ENCODE measurements at places on chromosomes 13 and 19. TPM values are rescaled to one million over a fixed set of nuclear protein-coding genes. Genes with fewer than 3 reads are reported as not detected.

EPSTI1 gene
- total RNA-seq, result 37.9 TPM

SWSAP1 gene
- total RNA-seq, result 4.0 TPM

LGALS7B gene
- total RNA-seq, result not detected

ANKRD24 gene
- total RNA-seq, result 2.8 TPM

TMEM150B gene
- total RNA-seq, result 10.3 TPM

ZMYM5 gene
- 23.9 TPM for total RNA-seq

NCCRP1 gene
- total RNA-seq, result not detected

TSKS gene
- 1.4 TPM for total RNA-seq

PCDH9 gene
- 0.32 TPM for total RNA-seq

DNA sequence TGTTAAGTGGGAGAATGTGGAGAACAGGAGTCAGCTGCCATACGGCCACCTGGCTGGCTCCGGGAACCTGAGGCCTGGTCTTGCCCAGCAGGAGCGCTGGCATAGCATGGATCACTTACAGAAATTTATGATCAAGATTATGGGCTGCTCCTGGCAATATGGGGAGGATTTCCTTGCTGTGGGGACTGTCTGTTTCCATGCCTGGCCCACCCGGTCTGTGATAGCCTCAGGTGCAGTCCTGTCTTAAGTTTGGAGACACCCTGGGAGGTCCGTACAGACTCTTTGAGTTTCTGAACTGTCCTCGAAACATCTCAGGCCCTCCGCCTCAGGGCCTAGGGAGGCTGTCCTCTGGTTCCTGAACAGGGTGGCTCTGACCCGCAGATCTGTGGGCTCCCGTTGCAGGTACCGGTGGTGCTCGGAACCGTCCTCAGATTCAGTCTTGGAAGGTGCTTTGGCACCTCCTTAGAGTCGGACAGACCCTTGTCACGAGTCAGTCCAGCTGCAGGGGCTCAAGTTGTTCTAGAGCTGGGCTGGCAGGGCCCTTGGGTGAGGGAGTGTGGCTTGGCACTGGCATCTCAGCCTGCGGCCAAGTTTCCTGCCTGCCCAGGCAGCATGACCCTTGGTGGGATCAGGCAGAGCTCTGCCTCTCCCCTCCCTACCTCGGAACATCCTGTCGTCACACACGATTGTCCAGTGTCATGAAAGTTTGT is 4.9 kb downstream of the TFDP1 start:
- H3K4me3 ChIP-seq, result no peak overlapping the region
- no peaks in the 10 kb centered on the region for H3K27me3 ChIP-seq
- DNase-seq, result no peak
- peaks cover 21% of the 10 kb centered on the region for H3K4me1 ChIP-seq

DNA sequence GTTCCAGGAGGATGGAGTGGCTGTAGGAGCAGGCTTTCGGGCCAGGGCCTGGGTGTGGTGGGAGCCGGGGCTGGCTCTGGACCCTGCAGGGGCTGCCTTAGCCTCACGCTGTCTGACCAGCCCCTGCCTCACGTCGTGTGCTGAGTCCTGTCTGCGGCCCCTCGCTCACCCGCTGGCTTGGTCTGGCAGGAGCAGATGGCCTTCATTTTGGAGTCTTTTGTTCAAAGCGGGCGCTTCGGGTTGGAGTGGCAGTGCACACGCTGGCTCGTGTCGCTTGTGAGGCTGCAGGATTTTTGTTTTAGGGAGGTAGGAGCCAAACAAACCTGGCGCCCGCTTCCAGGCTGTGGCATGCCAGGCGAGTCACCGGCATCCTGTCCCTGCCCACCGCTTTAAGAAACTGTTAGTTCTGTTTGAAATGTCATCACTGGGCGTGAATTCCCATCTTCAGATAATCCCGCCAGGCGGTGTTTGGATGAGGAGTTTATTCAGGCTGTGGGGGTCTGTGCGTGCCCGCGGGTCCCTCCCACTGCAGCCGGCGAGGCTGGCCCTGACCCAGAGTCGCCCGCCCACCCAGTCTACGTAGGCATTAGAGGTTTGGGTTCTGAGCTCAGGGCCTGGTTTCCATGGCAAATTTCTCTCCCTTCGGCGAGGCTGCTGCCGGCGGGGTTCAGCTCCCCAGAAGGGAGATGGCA is 89.8 kb downstream of the KDM4B start:
- no peaks in the 10 kb centered on the region for H3K4me1 ChIP-seq
- no peak overlapping the region for H3K4me3 ChIP-seq
- no peak overlapping the region for H3K27ac ChIP-seq
- DNase-seq, result no peak

- no peaks in the 10 kb centered on the region for H3K36me3 ChIP-seq
- peaks cover 14% of the 10 kb centered on the region for H3K27me3 ChIP-seq
- H3K4me3 ChIP-seq, result peak overlapping the region; percentile 29
- no peak for DNase-seq
These were observed 493 bp upstream of the LHFPL6 start for GRCh38 chr13:39603424-39603947.

DNA sequence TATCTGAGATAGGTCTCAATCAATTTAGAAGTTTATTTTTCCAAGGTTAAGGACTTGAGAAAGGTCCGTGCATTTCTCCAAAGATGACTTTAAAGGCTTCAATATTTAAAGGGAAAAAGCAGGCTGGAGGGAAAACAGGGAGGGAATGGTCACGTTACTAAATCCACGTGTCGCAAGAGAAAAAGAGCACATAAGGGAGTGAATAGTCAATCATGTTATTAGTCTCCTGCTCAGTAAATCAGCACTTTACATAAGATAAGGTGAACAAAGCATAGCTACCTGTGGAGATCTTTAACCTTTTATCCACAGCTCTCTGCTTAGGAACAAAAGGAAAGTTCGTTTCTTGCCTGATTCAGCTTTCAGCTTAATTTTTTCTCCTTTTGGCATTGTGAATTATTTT is 31.3 kb upstream of the LSM14A start:
- no peak overlapping the region for H3K4me3 ChIP-seq
- no peak for DNase-seq
- no peaks in the 10 kb centered on the region for H3K27me3 ChIP-seq
- no peaks in the 10 kb centered on the region for H3K36me3 ChIP-seq
- H3K4me1 ChIP-seq, result no peaks in the 10 kb centered on the region

GRCh38 chr13:73001971-73002370 is 56.8 kb upstream of the KLF5 start:
- no peaks in the 10 kb centered on the region for H3K4me1 ChIP-seq
- no peaks in the 10 kb centered on the region for H3K36me3 ChIP-seq
- H3K27ac ChIP-seq, result no peak overlapping the region

- H3K27ac ChIP-seq, result no peak overlapping the region
- H3K4me1 ChIP-seq, result no peaks in the 10 kb centered on the region
- no peak overlapping the region for H3K4me3 ChIP-seq
- no peaks in the 10 kb centered on the region for H3K27me3 ChIP-seq
- H3K36me3 ChIP-seq, result no peaks in the 10 kb centered on the region
These were observed 15.9 kb upstream of the OLFM4 start for GRCh38 chr13:53012707-53013106.

GRCh38 chr13:29239653-29240525 is 355.6 kb downstream of the SLC7A1 start:
- H3K27ac ChIP-seq, result no peak overlapping the region

- no peaks in the 10 kb centered on the region for H3K36me3 ChIP-seq
- H3K4me1 ChIP-seq, result no peaks in the 10 kb centered on the region
- H3K27ac ChIP-seq, result no peak overlapping the region
- no peak overlapping the region for H3K4me3 ChIP-seq
- H3K27me3 ChIP-seq, result no peaks in the 10 kb centered on the region
- no peak for DNase-seq
These were observed 575.8 kb upstream of the KLF12 start for GRCh38 chr13:74710006-74710405.

GRCh38 chr19:1768248-1768647 is 14.9 kb downstream of the ONECUT3 start:
- no peak overlapping the region for H3K4me3 ChIP-seq
- H3K4me1 ChIP-seq, result no peaks in the 10 kb centered on the region
- peaks cover 13% of the 10 kb centered on the region for H3K27me3 ChIP-seq
- no peak for DNase-seq

DNA sequence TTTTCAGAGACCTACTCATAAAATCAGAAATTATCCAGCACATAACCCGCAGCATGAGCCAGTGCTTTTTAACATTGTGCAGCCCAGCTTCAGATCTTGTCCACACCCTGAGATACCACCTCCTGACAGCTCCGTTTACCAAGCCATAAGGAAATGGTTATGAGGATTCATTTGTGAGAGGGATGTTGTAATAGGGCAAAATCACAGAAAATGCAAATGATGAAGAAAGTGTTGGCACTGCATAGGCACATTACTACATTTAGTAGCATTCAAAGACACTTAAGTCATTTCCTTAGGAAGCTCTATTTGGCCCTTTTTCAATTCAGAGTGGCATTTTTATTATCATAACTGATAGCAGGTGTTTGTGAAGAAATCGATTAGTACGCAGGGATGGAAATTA is 277.5 kb downstream of the DNAJC15 start:
- H3K27me3 ChIP-seq, result no peaks in the 10 kb centered on the region
- no peak for DNase-seq
- H3K4me3 ChIP-seq, result no peak overlapping the region
- H3K4me1 ChIP-seq, result no peaks in the 10 kb centered on the region
- H3K36me3 ChIP-seq, result no peaks in the 10 kb centered on the region

DNA sequence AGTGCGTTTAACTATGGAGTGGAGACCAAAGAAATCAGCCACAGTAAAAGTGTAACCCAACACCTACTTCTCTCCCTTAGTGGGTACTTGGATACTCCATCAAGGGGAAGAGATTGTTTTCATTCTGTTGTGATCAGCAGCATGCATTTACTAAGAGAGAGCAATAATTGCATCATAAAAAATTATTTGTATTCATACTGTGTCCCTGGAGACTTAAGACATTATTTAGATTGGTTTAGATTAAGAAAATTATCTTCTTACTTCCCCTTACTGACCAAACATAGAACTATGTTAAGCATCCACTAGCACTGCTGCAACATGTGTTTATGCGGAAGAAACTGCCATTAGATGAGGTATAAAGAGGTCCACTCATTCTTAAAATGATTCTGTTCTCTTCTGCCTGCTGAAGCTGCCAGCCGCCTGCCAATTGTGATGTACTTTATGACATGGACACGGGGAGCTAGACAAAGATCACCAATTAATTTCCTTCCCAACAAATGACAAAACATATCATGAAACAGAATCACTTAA is 738.5 kb downstream of the DIAPH3 start:
- no peaks in the 10 kb centered on the region for H3K36me3 ChIP-seq
- no peaks in the 10 kb centered on the region for H3K4me1 ChIP-seq
- no peaks in the 10 kb centered on the region for H3K27me3 ChIP-seq
- H3K4me3 ChIP-seq, result no peak overlapping the region

GRCh38 chr19:46441866-46442265 is 13.1 kb upstream of the PNMA8C start:
- H3K4me1 ChIP-seq, result no peaks in the 10 kb centered on the region
- no peak overlapping the region for H3K27ac ChIP-seq
- DNase-seq, result no peak

DNA sequence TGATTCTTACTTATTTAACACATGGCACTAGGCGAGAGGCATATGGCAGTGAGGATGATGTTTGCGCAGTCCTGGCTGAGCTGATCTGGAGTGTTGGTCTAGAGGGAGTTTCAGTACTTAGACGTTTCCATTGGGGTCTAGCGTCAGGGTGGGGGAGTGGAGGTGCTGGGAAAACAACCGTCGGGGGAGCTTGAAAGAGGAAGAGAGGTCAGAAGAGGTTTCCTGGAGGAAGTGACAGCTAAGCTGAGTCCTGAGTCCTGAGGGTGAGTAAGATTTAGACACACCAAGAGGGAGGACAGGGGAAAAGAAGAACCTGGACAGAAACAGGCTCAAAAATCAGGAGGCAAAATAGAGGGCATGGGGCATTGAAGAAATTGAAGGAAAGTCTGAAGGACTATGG is 81.4 kb downstream of the ALOX5AP start:
- no peaks in the 10 kb centered on the region for H3K4me1 ChIP-seq
- DNase-seq, result no peak
- no peaks in the 10 kb centered on the region for H3K36me3 ChIP-seq
- no peak overlapping the region for H3K27ac ChIP-seq

GRCh38 chr13:87384099-87384498 is 287.1 kb upstream of the SLITRK5 start:
- no peaks in the 10 kb centered on the region for H3K36me3 ChIP-seq
- H3K27me3 ChIP-seq, result no peaks in the 10 kb centered on the region
- no peak overlapping the region for H3K27ac ChIP-seq
- no peak overlapping the region for H3K4me3 ChIP-seq
- no peaks in the 10 kb centered on the region for H3K4me1 ChIP-seq

DNA sequence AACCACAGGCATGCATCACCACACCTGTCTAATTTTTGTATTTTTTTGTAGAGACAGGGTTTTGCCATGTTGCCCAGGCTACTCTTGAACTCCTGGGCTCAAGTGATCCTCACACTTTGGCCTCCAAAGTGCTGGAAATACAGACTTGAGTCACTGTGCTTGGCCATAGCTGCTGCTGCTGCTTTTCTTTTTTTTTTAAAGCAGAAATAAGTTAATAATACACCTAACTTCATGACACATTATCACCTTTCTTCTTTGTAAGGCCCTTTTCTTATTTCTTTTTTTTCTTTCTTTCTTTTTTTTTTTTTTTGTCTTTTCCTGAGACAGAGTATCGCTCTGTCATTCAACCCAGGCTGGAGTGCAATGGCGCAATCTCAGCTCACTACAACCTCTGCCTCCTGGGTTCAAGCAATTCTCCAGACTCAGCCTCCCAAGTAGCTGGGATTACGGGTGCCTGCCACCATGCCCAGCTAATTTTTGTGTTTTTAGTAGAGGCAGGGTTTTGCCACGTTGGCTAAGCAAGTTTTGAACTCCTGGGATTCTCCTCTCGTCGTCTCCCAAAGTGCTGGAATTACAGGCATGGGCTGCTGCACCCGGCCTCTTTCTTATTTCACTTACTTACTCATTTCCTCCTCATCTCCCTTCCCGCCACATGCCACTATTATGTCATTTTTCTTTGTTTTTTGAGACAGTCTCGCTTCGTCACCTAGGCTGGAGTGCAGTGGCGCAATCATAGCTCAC is 8.7 kb downstream of the SHKBP1 start:
- H3K27ac ChIP-seq, result no peak overlapping the region
- H3K36me3 ChIP-seq, result peaks cover 20% of the 10 kb centered on the region
- H3K4me3 ChIP-seq, result no peak overlapping the region
- no peak for DNase-seq

- no peak for DNase-seq
- H3K36me3 ChIP-seq, result no peaks in the 10 kb centered on the region
- H3K27ac ChIP-seq, result no peak overlapping the region
- H3K27me3 ChIP-seq, result no peaks in the 10 kb centered on the region
- no peaks in the 10 kb centered on the region for H3K4me1 ChIP-seq
- no peak overlapping the region for H3K4me3 ChIP-seq
These were observed 15.1 kb upstream of the CACNG8 start for GRCh38 chr19:53947624-53948023.

DNA sequence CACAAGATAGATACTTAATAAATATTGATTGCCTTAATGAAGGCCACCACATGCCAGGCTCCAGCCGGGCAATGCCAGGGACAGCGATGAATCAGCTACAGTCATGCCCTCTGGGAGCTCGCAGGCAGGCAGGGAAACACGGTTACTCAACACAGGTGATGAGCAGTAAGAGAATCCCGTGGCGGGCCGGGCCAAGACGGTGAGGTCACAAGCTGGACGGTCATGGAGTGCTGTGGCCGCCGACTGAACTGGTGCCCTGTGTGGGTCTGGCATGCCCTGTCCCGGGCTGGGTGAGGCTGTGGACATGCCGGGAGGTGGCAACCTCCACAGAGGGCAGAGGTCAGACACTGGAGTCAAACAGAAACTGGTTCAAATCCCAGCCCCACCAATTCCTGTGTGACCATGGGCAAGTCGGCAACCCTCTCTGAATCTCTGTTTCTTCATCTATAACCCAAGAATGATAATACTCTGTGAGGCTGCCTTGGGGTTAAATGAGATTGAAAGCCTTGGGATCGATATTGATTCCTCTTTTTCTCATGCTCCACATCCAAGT is 13.2 kb upstream of the PAK4 start:
- H3K4me3 ChIP-seq, result no peak overlapping the region
- no peaks in the 10 kb centered on the region for H3K4me1 ChIP-seq
- no peaks in the 10 kb centered on the region for H3K36me3 ChIP-seq
- no peaks in the 10 kb centered on the region for H3K27me3 ChIP-seq

Data from naive thymus-derived CD4-positive, alpha-beta T cell (primary cell).